ENCODE measurements at places on chromosomes 6 and 20.

GRCh38 chr20:49529470-49529869 lies 38.5 kb downstream of the PTGIS start:
- no peak for DNase-seq

DNA sequence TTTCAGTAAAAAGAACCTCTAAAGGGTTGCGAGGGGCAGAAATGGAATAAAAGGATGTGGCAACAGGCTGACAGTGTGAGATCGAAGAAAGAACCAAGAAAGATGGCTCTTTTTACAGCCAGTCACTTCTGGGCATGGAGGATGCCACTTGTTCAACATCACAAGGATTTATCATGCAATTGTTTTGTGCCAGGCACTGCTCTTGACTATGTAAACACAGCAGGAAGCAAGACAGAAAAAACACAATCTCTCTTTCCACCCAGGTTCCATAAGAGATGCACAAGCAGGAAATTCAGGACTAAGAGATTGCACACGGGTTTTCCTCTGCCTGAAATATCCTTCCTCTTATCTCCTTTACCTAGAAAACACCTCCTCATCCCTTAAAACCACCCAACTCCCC lies 38.0 kb downstream of the FOXA2 start:
- no peak for DNase-seq

GRCh38 chr6:149153100-149153499 lies 164.4 kb upstream of the TAB2 start:
- DNase-seq = no peak

GRCh38 chr6:148289153-148289552 lies 53.5 kb upstream of the SASH1 start:
- no peak for DNase-seq

DNA sequence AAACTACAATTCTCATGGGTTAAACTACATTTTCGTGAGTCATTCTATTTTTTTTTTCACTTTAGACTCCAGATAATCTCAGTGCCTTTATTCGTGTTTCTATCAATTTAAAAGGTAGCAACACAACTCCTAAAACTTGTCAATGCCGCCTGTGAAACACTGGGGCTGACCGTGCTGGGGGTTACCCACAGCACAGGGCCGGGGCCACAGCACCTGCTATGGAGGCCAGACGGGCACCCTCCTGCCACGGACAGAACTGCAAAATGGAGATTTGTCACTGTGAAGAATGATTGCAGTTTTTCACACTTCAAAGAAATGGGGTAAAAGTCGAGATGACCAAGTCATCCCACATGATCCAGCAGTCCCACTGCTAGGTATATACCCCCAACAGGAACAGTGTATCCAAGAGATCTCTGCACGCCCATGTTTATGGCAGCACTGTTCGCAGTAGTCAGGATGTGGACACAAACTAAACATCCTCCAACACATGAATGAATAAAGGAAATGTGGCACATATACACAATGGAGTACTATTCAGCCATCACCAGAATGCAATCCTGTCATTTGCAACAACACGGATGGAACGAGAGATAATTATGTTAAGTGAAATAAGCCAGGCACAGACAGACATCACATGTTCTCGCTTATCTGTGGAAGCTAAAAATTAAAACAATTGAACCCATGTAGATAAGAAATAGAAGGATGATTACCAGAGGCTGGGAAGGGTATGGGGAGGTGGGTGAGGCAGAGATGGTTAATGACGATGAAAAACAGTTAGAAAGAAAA lies 290.1 kb downstream of the SMOC2 start:
- DNase-seq = no peak

GRCh38 chr6:99590728-99591672 lies 15.6 kb upstream of the PRDM13 start:
- DNase-seq = no peak

DNA sequence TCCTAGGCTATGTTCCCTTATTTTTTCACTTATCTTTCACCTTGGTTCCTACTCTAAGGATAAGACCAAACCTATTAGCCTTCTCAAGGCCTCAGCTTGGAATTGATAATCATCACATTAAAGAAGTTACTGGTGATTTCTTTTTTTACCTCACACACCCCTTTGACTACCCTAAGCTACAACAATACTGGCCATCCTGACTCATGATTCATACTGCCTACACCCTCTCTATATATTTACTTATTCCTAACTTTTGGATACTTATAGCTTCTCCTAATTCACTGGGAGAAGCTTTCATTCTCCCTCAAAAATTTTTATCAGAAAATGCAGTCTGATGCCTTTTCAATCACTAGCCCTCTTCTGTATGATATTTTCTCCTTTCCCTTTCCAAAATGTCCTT lies 256.1 kb downstream of the TBX18 start:
- DNase-seq = no peak

DNA sequence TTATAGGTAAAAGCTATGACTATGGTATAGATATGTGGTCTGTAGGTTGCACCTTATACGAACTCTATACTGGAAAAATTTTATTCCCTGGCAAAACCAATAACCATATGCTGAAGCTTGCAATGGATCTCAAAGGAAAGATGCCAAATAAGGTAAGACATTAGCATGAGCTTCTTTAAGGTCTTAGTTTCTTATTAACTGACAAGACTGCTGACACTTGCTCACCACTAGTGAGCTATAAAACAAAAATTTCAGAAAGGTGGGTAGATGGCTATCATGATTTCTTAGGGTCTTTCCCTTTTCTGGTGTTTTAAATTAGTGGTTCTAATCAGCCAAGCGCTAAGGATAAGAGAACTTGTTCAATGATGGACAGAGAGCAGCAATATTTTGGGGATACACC lies 21.9 kb downstream of the FAM217A start:
- DNase-seq = no peak

GRCh38 chr20:45322952-45323383 lies 14.9 kb upstream of the MATN4 start:
- no peak for DNase-seq

DNA sequence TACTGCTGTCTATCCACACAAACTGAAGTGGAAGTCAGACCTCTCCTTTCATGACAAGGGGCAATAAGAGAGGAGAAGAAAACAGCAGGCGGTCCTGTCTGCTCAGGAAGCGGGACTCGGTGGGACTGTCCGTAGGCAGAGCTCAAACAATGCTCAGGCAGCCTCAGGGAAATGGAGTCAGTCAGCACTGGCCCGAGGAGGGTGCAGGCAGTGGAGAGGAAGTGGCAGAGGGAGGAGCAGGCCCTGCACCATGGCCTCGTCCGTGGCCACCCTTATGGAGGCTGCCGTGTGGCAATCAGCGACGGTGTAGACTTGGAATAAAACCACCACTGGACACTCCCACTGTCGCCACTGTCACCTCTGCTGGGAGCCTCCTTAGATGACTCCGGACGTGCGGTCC lies 19.6 kb downstream of the FOXC1 start:
- DNase-seq = no peak

- DNase-seq = no peak
Observed at GRCh38 chr6:91173651-91174050, 586.8 kb upstream of the MAP3K7 start.

- DNase-seq = peak; percentile 59
Observed at GRCh38 chr6:28884423-28885131, 39.2 kb downstream of the TRIM27 start.
